ENCODE measurements at places on chromosomes 4 and X.

GRCh38 chr4:7251321-7251720 lies 59.0 kb downstream of the SORCS2 start:
- no peak for DNase-seq

- DNase-seq, result no peak
Observed at GRCh38 chr4:63049726-63050125, 1359.5 kb downstream of the TECRL start.

- no peak for DNase-seq
Observed at GRCh38 chr4:172985552-172985951, 183.1 kb upstream of the GALNT7 start.

DNA sequence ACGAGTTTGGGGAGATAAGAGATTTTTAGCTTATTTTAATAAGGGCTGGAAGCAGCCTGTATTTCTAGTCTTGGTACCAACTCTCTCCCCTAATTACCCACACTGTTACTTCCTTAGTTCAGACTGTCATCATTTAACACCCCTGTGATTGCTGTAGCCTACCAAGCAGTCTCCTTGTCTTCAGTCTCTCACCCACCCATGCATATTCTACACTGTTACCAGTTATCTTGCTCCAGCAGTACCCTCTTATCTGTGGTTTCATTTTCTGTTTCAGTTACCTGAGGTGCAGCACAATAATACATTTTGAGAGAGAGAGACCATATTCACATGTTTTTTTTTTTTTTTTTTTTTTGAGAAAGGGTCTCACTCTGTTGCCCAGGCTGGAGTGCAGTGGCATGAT lies 80.2 kb downstream of the DIAPH2 start:
- no peak for DNase-seq

DNA sequence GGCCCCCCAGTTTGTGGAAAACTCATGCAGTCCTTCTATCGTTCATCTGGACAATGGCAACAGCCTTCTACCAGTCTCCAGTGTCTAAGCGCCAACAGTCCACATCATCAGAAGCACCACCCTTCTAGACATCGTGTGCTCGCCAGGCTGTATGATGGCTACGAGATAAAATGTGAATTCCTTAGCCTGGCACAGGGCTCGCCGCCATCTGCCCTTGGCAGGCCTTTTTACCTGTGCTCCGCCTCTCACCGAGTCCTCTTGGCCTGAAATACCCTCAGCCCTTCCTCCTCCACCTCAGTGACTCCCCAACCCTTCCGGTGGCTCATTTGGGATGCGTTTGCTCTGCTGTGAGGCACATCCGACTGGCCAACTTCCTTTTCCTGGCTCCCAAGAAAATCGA lies 15.9 kb upstream of the STS start:
- no peak for DNase-seq

GRCh38 chrX:133005616-133006015 lies 47.2 kb upstream of the HS6ST2 start:
- DNase-seq, result no peak

DNA sequence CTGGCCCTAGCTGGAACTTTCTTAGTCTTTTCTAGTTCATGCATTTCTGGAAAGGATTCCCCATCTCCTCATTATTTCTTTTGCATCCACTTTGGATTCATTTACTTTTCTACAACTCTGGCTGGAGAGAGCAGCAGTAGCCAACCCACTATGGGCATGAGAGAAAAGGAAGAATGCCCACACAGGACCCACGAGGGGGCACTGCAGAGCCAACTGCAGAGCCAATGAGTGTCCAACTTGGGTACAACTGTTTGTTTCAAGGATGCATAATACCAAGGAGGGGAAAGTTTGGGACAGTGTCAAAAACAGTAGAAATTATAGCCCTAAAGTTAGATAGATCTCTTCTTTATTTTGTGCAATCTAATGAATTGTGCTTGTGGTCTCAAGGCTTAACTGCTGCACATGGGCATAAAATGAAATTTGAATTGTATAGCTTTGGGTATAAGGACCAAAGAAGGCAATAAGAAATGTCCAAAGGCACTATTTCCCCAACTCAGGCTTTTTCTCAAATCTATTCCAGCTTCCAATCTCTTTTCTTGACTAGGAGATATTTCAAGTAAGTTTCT lies 230.6 kb downstream of the NSUN7 start:
- DNase-seq, result no peak

- DNase-seq, result no peak
Observed at GRCh38 chrX:6849716-6850414, 297.6 kb upstream of the STS start.

- no peak for DNase-seq
Observed at GRCh38 chrX:47634871-47635575, 5.3 kb upstream of the CFP start.

DNA sequence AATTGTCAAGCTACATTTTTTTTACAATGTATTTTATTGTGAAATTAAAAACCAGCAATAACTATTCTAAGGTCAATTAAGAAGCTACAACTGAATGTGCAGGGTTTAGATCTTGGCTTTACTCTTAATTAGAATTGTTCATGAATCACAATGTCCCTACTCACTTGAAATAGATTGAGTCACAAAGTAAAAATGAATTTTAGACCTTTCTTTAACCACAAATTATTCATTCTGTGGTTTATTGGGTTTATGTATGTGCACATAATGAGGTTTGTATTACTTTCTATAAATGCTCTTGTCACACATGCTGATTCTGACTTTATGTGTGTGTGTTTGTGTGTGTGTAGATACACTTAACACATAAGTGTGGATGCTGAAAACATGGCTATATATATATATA lies 647.0 kb upstream of the AADAT start:
- DNase-seq, result no peak

- DNase-seq, result no peak
Observed at GRCh38 chrX:15645266-15645665, 19.3 kb downstream of the CLTRN start.
